ENCODE measurements at places on chromosomes 11 and 22.

- DNase-seq: no peak
Measured at GRCh38 chr22:32692371-32692770, 109.1 kb upstream of the TIMP3 start.

DNA sequence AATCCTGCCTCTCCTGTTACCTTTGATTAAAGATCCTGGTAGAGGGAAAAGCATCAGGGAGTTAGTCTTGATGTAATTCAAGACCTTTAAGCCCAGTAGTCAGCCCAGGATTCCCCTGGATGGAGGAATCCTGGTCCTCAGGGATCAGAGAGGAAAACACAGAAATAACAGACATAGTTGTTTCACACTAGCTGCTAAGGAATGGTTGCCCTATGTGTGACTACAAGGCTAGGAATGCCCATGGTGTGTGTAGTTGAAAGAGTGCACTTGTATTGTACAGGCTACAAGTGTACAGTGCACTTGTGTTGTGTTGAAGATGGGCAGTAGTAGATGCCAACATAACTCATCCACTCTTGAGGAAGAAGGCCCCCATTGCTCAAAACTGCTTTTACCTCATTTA is 226.8 kb downstream of the AASDHPPT start:
- DNase-seq: no peak

DNA sequence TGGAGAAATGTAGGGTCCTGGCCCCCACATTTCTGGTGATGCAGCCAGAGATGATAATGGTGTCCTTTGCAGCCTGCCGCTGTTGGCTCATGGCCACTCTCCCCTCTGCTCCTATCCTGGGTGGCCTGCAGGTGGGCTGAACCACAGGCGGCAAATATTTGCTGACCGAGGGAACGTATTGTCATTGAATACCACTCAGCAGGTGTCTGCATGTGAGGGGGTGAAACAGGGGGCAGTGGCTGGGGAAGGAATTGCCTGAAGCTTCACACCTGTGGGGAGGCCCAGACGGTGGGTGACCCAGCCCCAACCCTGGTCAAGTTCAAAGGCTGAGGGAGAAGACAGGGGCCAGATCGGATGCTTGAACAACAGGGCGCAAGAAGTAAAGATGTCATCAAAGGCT is 73.3 kb upstream of the WNT11 start:
- no peak for DNase-seq

DNA sequence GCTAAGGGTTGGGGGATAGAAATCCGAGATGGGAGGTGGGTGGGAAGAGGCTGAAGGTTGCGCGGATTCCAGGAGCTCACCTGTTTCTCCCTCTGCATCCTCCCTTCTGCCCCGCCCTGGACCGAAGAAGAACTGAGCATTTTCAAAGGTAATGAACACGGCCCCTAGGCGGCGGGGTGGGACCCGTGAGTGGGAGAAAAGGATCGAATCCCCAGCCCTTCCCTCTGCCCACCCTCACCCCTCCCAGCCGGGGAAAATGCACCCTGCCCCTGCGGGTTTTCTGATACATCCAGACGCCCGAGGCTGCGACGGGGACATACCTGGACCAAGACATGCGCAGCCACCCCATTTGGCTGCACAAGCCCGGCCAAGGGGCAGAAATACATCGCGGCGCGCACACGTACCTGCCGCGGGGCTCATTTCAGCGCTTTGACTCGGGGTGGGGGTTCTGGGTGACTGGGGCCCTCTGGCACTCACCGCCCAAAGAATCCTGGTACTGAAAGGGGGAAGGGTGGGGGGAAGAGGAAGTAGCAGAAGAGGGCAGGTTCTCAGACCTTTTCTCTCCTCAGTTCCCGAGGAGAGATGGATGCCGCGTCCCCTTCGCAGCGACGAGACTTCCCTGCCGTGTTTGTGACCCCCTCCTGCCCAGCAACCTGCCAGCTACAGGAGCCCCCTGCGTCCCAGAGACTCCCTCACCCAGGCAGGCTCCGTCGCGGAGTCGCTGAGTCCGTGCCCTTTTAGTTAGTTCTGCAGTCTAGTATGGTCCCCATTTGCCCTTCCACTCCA is 6.0 kb downstream of the VSIG2 start:
- DNase-seq: no peak

DNA sequence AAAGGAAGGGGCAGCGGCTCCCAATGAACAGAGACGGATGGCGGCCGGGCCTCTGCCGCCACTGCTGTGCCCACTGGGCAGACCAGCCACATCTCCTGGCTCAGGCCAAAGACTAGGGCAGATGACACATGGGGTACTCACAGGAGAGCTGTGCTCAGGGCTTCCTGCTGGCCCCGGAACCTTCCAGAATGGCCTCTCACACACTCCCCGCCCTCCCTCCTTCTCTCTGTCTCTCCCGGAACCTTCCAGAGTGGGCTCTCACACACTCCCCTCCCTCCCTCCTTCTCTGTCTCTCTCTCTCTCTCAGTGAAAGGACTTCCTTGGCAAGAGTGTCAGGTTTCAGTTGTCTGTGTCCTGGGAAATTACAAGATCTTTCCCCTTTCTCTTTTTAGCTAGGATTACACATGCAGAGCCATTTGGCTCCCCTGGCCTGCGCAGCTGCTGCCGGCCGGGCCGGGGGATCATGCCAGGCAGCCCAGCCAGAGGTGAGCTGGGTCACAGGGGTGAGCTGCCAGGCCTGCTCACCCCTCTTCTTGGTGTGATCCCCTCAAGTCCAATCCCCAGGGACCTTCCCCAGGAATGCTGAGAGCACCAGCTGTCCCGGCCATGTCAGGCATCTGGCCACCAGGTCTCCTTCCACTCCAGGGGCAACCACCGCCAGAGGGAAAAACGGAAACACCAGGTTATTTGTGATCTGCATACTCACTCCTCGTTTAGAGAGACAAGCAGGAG is 45.3 kb upstream of the ADA2 start:
- DNase-seq: no peak

DNA sequence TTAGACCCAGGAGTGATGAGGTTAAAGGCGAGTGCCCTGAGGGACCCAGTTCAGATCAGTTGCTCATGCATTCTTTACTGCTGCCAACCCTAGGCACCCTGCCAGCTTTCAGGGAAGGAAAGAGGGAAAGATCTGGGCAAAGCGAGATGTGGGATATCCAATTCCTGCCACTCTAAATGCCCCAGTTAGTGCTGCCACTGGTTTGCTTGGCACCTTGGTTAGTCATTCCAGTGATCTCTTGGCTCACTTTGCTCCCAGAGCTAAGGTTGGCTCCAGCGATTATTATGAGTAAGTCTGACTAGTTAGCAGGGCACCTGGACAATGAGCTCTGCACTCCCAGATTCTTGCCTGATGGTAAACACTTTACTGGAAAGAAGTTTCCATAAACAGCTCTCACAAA is 85.0 kb downstream of the INSC start:
- no peak for DNase-seq

- DNase-seq: no peak
Measured at GRCh38 chr11:72309074-72309598, 65.2 kb upstream of the PHOX2A start.

GRCh38 chr11:63239254-63239653 is 4.1 kb downstream of the SLC22A25 start:
- no peak for DNase-seq
